ENCODE measurements at places on chromosomes 3 and 15.

DNA sequence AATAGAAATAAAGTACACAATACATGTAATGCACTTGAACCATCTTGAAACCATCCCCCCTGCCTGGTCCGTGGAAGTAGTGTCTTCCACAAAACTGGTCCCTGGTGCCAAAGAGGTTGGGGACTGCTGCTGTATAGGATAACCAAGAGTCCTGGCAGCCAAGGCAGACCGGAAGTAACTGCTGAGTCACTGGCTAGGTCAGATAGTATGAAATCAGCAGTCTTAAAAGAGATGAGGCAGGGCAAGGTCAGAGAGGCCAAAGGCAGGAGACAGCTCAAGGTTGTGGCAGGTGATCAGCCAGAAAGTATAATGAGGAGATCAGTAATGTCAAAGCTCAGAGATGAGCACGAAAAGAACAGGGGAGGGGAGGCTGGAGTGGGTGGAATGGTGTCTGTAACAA, 60.2 kb downstream of the MAP3K13 start:
- DNase-seq: no peak

GRCh38 chr3:129605922-129606635, 397 bp downstream of the PLXND1 start:
- DNase-seq: peak; percentile 33

DNA sequence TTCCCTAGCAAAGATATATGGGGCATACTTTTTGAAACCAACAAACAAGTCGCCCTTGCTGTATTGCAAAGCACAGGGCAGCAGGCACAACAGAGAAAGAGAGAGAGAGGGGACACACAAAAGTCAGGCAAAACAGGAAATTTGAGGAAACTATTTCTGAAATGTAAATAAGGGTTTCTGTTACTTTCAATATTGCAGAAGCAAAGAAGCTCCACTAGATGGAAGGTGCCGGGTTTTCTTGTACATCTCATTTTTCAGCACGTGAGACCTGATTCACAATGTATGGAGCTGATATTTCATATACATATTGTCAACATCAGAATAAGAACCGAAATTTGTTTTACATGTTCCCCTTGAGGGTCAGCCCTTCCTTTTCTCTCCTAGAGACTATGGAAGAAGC, 127.4 kb downstream of the FOXP1 start:
- DNase-seq: no peak

DNA sequence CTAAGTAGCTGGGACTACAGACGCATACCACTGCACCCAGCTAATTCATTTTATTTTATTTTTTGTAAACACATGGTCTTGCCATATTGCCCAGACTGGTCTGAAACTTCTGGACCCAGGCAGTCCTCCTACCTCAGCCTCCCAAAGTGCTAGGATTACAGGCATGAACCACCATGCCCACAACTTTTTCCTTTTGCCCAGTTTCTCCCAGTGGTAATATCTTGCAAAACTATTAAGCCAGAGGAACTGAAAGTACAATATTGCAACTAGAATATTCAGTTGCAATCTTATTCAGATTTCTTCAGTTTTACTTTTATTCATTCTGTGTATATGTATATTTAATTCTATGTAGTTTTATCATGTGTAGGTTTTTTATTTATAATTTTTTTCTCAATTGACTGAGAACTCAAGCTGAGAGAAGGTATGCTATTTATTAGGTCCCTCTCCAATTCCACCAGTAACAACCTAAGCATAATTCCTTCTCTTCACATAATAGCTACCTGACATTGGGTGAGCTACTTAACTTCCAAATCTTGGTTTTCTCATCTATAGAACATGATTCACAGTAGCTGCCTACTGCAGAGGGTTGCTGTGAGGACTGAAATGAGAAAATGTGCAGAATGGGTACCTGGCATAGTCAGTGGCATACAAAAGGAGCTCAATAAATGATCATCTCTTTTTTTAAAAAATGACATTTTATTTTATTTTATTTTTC, 30.8 kb downstream of the KLHL18 start:
- DNase-seq: no peak

DNA sequence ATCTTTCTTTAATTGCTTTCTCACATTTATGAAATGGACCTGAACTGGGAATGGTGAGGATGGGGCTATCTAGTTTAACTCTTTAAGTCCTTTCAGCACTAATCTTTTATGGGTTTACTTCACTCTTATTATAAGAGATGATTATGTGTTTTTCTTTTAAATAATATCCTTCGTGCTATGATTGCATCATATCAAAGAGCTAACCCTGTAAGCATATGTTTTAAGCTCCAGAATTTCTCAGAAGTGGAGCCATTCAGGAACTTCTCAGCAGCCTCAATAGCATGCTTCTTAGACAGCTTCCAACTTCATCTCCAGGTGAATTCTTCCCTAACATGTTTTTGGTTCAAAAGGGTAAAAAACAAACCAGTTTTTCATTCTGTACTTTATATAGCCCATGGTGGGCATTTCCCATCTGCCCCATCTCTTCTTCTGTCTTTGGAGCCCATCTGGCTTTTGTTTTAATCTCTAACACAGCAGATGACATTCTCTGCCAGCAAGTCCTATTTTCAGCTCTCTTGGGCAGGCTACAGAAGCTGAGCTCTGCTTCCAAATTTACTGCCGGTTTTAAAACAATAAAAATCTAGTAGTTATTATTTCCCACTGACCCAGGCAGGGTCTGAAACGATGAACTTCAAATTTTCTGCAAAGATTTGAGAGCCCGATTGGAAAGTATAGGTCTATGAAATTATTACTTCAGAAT, 26.8 kb upstream of the IL1RAP start:
- no peak for DNase-seq

- DNase-seq: no peak
Measured at GRCh38 chr3:139522421-139522820, 17.1 kb downstream of the RBP1 start.

GRCh38 chr15:55526559-55527036, 18.6 kb upstream of the DNAAF4 start:
- DNase-seq: peak; percentile 59

GRCh38 chr3:45948881-45949280, 5.6 kb downstream of the CXCR6 start:
- DNase-seq: no peak

DNA sequence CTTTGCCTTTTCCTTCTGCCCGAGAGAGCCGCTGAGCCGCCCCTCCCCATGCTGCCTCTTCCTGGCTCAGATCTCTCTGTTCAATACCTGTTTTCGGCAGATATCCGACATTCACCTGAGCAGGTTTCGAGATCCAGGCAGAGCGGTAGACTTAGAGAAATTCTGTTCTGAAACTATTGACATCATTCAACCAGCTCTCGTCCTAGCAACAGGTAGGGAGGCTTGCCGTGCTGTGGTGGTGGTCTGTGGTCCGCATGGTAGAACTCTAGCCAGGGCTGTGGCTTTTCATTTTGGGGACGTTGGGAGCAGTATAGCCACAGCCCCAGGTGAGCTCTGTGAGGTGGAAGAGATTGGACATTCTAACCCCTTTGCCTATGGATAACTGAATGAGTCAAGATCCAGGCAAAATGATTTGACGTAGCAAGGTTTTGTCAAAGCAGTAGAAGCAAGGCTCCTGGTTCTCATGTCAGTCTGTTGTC, 810 bp downstream of the TMEM62 start:
- DNase-seq: no peak

- DNase-seq: no peak
Measured at GRCh38 chr3:195239121-195239520, 31.8 kb downstream of the XXYLT1 start.

GRCh38 chr3:178244733-178245709, 291.2 kb upstream of the KCNMB2 start:
- peak; percentile 20 for DNase-seq

- peak; percentile 56 for DNase-seq
Measured at GRCh38 chr15:71447328-71448250, 332.3 kb downstream of the THSD4 start.

DNA sequence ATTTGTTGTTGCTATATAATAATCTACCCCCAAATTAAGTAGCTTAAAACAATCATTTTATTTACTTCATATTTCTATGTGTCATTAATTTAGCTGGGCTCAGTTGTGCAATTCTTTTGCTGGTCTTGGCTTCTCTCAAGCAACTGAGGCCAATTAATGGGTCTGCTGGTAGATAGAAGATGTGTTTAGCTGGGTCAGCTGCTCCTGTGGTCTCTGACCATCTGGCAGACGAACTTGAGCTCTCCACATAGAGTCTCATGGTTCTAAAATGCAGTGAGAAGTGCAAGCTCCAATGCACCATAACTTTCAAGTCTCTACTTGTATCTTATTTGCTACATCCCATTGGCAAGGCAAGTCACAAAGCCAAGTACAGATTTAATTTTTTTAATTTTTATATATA, 515.6 kb downstream of the ZIC1 start:
- no peak for DNase-seq

DNA sequence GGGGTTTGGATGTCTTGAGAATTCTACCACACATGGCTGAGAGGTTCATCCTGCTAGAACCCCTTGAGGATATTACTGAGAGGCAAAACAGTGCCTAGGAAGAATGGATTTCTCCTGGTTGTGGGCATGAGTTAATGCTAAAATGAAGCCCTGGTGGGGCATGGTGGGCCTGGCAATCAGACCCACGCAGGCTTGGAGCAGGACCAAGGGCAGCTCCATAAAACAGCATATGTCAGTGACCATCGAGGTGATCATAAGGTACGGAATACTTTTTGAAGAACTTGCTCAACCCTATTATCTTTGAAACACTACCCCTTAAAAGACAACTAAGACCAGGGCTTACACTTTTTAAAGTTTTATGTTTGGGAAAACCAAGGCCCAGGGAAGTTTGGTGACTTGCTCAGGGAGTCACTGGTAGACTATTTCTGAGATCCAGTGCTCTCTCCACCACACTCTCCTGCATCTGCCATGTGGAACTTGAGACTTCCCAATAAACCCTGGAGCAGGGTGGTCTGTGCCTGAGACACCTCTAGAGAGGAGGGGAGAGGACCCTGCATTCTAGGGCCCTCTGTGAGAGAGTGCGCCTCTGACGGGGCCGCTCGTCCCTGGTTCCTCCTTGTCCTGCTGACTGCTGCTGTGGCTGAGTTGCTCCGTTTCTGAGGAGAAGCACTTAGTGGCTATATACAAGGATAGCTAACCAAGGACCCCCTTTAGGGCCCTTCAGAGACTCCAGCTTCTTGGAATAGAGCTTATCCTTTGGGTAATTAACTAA, 28.0 kb upstream of the TIMP4 start:
- no peak for DNase-seq

DNA sequence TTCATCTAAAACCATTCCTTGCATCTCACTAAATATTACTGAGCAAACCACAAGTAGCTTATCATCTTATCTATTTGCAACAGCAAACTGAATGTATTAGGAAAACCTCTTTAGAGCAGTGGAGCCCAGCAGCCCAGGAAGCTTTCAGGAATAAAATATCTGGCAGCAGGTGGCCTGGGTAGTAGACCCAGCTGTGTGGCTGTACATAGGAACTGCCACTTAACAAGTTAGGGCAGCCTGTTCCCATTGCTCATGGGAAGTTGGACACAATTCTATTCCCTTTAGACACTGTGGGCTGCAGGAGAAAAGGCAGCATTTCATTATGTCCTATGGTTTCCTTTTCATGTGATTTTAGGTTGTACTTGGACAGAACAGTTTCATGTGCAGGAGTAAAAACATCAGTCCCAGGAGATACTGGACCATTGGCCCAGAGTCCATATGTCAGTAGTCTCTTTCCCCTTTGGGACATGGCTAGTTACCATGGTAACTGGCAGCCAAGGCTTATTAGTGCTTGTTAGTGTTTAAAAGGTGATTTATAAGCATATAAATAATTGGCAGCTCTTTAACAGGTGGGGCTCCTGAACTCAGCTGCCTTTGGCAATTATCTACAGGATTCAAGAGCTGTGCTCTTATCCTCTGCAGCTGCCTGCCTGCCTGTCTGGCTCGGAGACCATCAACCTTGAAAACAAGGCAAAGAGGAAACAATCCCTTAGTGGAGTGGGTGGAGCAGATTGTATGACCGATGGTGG, 28.9 kb upstream of the LSAMP start:
- no peak for DNase-seq

DNA sequence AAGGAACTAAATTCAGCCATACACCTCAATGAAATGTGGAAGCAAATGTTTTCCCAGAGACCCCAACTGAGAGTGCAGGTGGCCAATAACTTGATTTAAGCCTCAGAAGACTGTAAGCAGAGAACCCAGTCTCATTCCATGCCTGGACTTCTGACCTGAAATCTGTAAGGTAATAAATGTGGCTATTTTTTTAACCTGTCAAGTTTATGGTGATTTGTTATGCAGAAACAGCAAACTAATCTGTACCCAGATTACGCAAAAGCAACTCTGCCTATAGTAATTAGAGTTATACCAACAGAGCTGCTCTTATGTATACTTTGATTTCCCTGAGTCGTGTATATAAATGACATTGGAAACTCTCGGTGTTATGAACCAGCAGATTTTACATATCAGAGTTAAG, 534.0 kb upstream of the NAALADL2 start:
- DNase-seq: no peak
